D721Med (cell line): ENCODE measurements at places on chromosomes 5 and 9.

DNA sequence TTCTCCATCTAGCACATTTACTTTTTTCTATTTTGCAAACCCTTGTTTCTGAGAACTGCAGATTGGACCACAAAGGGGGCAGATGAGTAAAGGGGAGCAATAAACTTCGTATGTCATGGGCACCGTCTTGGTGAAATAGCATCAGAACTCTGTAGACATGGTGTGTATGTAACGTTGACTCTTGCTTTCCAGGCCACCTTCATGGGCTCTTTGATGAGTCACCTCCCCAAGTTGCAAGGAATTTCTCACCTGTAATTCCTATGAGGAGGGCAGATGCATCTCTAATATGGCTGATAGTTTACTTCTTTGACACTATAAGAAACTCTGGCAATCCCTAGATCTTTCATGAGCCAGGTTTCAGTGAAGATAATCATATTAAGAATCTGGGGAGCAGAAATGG lies 163.4 kb upstream of the PLPPR1 start:
- no peak for DNase-seq

DNA sequence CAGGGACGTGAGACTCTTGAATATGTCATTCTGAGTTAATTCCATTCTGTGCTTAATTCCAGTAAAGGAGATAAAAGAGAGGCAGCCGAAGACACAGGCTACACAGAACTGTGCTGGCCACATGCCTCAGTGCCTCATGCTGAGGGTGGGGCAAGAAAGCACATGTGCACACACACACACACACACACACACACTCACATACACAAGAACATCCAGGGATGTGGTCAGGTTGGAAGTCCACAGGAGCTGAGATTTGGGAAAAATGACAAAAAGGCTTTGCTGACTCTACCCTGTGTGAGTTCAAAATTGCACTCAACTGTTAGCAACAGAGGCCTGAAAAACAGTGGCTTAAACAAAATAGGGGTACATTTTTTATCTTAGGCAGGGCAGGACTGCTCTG lies 40.5 kb downstream of the ALG2 start:
- DNase-seq = no peak

GRCh38 chr5:34970552-34970951 lies 41.2 kb downstream of the DNAJC21 start:
- DNase-seq = no peak

DNA sequence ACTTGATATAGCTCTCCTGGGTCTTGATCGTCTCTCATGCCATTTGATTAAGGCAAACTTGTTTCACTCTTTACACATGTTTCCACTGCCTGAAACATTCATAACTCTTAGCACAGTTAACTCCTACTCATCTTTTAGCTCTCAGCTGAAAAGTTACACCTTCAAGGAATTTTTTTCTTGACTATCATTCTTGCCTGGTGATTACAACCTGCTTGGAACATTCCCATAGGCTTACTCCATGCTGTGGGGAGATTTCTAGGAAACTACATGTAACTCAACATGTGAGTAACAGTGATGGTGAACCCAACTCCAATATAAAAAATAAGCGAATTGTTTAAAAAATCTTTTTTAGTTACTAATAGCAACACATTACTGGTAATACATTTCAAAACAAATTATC lies 224.1 kb upstream of the MPDZ start:
- DNase-seq = no peak

GRCh38 chr9:33436445-33436844 lies 10.9 kb downstream of the AQP3 start:
- no peak for DNase-seq

DNA sequence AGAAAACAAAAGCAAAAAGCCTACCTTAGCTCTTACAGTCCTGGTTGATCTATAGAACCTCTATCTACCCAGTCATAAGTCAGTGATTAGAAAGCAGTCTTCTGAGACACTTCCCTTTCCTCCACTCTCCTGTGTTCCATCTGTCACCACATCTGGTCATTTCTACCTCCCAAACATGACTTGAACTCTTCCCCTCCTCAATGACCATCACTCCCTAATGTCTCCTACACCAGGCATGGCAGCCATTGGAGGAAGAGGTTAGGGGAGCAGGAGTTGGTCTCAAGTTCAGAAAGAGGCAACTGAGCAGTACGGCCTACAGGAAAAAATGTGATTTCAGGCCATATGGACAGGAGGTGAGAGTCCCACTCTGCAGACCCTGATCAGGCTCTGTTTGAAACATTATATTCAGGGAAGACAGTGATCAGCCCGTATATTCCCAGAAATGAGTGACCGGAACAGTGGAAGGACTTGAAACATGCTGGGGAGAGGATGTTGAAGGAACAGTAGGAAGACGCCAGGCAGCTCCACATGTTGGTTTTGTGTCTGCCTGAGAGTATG lies 12.0 kb downstream of the ABLIM3 start:
- DNase-seq = no peak

GRCh38 chr5:53001541-53001940 lies 12.4 kb downstream of the ITGA2 start:
- no peak for DNase-seq

DNA sequence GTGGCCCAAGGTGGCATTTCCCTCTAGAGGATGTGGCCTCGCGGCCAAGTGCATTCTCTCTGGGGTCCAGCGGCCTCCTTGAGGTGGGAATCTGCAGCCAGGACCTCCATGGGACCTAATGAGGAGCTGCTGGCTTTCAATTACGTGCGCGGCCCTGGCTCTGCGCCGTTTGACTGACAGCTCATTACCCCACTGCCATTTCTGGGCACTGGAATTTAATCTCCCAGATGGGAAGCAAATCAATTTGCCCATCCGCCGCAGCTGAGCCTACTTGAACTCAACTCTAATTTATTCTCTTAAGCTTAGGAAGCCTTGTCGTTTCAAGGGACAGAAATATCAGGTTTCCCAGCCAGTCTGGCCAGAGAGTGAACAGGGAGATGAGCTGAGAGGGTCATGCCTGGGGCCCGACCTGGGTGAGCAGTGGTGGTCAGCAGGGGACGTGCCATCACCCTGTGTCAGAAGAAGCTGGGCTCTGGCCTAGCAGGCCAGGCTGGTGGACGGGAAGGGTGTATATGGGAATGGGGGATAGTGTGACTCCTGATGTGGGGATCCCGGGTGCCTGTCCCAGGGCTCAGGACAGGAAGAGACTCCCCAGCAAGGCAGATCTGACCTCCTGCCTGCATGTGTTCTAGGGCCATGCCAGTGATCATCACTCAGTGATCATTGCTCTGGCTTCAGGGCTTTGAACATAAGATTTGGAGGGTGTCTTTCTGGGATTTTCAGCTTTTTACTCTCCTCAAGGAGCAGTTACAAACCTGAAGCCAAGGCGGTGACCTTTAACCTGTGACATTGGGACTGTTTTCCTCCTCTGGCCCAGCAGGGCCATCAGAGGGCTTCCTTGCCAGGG lies 69.7 kb downstream of the MACROH2A1 start:
- DNase-seq = peak; percentile 63

DNA sequence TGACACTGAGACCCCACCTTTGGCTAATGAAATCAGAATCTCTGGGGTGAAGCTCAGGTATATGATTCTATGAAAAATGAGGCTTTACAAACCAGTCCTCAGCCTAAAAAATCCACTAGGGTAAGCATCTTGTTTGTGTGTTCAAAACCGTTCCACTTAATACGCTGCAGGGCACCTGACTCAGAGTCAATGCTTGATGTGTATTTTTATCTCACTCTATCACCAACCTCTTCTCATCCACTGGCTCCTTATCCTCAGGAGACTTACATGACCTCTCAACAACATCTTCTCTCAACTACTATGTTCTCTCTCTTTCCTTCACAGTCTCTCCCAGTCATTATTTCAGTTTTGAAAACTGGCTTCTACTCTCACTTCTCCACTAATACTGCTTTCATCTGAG lies 153.3 kb upstream of the KCNN2 start:
- no peak for DNase-seq

DNA sequence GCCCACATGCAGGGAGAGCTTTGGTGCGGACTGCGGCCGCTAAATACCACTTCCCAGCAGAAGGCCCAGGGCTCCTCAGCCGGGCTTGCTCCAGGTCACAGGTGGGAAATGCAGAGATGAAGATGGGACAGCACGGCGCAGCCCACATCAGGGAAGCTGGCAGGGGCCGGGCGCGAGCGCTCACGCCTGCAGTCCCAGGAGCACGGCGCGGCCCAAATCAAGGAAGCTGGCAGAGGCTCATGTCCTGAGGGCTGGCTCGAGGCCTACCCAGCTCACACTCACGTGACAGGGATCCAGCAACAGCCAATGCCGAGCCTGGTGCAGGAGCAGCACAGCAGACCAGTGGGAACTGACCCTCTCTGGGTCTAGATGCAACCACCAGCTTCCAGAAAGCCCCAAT lies 16.3 kb downstream of the LPCAT1 start:
- DNase-seq = no peak

GRCh38 chr5:122056913-122057312 lies 21.1 kb downstream of the LOX start:
- no peak for DNase-seq

DNA sequence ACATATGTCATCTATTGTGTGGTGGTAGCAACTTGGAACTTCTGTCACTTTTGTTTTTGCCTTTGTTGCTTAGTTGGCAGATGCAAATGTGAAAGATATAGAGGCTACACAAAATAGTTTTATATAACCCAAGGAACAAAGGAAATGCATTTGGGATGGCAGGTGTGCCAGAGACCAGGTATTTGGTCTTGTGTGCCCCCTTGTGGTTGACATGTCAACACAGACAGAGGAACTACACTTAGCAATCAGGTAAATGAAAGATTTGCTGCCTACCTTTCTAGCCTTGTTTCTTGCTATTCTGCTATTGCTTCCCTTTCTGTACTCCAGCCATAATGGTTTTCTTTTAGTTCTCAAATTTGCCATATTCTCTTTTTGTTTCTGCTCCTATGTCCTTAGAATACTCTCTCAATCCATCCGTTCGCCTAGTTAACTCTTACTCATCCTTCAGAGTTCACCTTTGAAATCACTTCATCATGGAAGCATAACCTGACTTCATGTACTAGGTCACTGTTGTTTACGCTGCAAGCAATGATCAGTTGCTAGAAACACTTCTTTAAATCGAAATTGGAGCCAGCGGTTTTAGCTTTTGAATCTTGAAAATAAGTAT lies 119.5 kb downstream of the TRPM3 start:
- no peak for DNase-seq

GRCh38 chr5:38535845-38536244 lies 20.6 kb downstream of the LIFR start:
- no peak for DNase-seq

DNA sequence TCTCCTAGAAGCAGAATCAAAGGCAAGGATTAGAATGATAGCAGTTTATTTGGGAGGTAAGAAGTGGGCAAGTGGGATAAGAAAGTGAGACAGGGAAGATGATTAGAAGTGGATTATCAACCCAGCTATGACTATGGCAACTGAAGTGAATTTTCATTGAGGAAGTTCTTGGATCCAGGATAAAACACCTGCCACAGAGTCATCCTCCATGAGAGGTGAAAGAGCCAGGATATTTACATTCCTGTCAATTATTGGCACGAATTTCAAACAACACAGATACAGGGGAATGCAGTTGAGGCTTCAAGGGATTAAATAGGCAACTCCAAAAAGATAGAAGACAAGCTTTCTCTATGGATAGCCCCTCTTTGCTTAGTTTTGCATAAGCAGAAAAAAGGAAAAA lies 31.8 kb upstream of the ZNF366 start:
- DNase-seq = no peak

DNA sequence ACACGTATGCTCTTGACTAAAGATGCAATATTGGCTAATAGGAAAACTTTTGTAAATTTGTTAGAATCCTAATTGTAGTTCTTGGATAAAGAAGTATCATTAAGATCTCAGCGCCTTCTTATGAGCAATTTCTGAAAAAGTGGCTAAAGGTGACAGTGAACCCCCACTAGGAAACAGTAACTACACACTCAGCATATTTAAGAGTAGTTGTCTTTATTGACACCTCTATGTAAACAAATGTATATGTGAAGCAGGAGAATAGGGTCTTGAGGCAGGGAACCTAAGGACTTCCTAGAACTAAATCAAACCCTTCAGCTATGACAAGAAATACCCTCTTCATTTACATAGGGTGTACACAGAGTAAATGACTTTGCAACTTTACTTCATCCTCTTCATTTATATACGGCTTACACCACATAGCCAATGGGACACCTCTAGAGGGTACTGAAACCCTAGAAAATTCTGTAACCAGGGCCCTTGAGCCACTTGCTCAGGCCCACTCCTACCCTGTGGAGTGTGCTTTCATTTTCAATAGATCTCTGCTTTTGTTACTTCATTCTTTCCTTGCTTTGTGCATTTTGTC lies 2.8 kb downstream of the NIPSNAP3A start:
- DNase-seq = no peak

GRCh38 chr5:116722651-116723050 lies 148.0 kb upstream of the SEMA6A start:
- no peak for DNase-seq

DNA sequence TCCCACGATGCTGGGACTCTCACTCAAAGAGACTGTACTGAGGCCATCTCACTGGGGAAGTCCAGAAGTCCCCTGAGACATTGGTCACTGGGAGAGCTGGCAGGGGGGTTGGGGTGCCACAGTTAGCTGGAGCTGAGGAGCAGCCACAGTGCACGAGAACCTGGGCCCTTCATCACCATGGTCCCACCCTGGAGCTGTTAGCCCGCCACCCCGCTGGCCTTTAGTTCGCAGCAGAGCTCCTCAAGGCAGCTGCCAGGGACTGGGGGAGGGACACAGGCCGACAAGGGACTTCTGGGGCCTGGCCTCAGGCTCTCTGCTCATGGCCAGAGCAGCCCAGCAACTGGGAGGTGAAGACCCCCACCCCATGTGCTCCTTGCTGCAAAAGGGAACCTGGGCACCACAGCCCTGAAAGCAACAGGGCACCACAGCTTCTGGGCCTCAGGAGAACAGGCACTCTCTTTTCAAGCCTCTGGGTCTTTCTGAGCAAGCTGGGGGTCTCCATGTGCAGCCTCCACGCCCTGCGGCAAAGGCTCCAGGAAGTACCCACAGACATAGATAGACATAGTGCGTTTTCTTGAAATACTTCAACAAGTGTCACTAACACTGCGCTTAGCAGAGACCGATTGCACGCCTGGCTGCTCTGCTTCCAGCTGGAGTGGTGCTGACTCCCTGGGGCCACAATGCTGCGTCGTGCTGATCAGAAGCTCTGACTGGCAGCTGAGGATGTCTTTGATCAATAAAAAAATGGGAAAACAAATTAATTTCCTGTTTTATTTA lies 46.0 kb downstream of the VAV2 start:
- DNase-seq = no peak

- no peak for DNase-seq
Measured at GRCh38 chr5:73757416-73757815, 131.4 kb downstream of the ARHGEF28 start.

DNA sequence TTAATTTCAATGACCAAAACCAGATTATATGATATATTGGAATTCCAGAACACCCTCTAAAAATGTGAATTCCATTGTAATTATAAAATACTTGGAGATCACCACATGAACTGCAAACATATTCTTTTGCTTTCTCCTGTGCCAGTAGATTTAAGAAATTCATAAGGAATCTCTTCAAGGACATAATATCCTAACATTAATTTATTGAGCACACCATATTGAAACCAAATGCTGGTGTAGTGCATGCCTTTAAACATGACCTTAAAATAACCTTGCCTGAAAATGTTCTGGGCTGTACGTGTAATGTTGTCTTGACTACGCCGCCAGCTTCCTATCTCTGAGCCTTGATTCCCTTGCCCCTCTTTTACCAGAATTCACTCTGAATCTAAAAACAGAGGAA lies 205.0 kb upstream of the ACTBL2 start:
- DNase-seq = no peak

- no peak for DNase-seq
Measured at GRCh38 chr9:82612942-82613341, 450.0 kb downstream of the RASEF start.

- no peak for DNase-seq
Measured at GRCh38 chr5:176401281-176402205, 13.0 kb downstream of the HIGD2A start.

- DNase-seq = no peak
Measured at GRCh38 chr5:109865637-109866036, 175.9 kb downstream of the MAN2A1 start.
